Substantia nigra (tissue), 51 donors: ENCODE measurements at places on chromosomes 12 and 14.

DNA sequence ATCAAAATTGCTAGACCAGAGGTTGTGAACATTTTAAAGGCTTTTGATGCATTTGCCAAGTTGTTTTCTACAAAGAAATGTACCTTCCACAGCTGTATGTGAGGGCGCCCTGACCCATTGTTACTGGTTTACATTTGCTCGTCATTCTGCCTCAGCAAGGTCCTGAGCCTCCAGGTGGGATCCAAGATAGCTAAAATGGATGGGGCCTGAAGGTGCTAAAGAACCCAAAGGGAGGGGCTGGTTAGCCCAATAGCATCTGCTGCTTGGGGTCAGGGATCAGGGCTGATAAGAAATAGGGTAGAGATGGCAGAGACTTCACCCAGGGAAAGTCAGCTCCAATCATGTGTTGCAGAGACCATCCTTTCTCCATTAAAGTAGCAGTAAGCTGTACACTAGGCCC, 43.1 kb downstream of the GALNT16 start:
- DNase-seq: no peak

- no peak for DNase-seq
These were observed 27.2 kb downstream of the EFCAB11 start for GRCh38 chr14:89927186-89927865.

- no peak for DNase-seq
These were observed 141.3 kb downstream of the KLHL28 start for GRCh38 chr14:44820230-44820964.

- no peak for DNase-seq
These were observed 162.7 kb downstream of the KITLG start for GRCh38 chr12:88417531-88417930.

GRCh38 chr12:65282840-65283239, 4.4 kb downstream of the MSRB3 start:
- no peak for DNase-seq

GRCh38 chr14:62468946-62469345, 576.3 kb downstream of the KCNH5 start:
- DNase-seq: no peak

DNA sequence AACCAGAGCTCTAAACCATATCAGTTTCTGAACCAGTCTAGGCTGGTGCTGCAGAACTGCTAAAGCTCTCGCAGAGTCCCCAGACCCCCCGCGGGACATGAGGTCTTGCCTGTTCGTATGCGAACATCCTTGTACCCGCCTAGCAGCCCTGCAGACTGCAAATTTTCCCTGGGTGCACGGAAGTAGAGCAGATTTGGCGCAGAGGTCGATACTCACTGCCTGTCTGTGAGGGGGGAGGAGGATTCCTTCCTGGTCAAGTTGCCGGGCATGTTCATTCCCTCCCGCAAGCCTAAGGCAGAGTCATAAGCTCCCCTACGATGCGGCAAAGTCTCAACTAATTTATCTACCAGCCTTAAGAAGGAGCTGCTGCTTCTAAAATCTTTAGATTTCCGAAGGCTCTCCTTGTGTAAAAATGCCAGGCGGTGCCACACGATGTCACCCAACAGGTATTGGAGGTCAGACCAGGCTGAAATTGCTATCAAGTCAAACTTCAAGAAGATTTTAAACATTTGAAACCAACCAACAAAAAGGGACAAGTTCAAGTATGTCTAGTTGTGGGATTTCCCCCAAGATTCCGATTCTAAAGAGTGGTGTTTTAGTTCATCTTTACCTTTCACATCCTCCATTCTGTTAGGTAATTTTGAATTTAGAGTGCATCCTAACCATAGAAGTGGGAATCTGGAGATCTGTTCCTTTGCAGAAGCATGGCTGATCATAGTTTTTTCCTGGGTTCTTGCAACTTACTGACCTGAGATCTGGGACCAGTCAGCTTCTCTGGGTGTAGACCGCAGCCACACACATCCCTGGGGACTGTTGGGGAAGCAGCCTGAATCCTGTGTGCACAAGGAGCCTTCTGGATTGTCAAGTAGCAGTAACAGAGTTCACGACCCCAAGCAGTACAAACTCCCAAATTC, 1.6 kb upstream of the PAX9 start:
- DNase-seq: no peak

DNA sequence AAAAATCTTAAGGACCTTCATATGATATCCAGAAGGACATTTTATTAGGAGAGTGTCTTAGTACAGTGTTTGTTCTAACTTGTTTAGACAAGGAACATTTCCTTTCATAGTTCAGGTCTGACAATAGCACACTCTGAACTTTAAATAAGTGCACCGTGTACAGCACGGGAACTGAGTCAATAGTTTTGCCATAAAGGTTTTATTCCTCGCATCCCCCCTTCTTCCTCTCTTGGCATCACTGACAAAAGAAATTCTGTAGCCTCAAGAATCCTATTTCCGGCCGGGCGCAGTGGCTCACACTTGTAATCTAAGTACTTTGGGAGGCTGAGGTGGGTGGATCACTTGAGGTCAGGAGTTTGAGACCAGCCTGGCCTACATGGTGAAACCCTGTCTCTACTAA, 58.3 kb downstream of the TMCC3 start:
- DNase-seq: no peak

DNA sequence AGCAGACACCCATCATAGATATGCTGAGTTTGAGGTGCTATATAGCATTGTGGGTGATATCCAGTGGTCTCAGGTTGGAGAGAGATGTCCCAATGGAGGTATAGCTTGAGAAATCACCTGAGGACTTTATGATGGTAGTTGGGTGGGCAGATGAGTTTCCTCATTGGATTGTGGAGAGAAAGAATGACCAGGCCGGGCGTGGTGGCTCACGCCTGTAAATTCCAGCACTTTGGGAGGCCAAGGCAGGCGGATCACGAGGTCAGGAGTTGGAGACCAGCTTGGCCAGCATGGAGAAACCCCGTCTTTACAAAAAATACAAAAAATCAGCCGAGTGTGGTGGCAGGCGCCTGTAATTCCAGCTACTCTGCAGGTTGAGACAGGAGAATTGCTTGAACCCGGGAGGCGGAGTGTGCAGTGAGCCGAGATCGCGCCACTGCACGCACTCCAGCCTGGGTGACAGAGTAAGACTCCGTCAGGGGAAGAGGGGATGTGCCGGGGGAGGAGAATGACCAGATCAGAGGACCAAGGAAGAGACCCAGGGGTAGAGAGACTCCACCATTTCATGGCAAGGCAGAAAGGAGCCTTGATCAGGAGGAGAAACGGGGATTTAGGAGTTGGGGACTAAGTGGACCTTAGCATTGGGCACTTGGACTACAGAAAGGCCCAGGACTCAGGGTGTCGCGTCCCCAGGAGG, 757 bp upstream of the PCK2 start:
- no peak for DNase-seq

- no peak for DNase-seq
These were observed 26.1 kb upstream of the AACS start for GRCh38 chr12:125038976-125039625.

DNA sequence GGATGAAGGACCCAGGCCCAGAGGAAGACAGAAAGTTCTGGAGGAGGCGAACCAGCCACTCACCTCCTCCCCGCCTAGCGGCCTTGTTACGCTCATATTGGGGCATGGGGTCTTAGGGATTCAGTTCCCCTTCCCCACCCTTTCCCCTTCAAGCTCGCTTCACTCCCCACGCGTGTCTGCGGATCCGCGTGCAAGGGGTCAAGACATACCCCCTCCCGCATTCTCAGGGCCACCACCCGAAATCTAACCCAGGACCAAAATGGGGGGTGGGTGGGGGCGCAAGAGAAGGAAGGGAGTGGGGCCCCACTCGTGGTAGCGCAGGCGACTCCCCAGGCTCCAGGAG, 584 bp upstream of the RFX4 start:
- no peak for DNase-seq

- no peak for DNase-seq
These were observed 20.1 kb upstream of the TBX3 start for GRCh38 chr12:114704096-114704495.

DNA sequence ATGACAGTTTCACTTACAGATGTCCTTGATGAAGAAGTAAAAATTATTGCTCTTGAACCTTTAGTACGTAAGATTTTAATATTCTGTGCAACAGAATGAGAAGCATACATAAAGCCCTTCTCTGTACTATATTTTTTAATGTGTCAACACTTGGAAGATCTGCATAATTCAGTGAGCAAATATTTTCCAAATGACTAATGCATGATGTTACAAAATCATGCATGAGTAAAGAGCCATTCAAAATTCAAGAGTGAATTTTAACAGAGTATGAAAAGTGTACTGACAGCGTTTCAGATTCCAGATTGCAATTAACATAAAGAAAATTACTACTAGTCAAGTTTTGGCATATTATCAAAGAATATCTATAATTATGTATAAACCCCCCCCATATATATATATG, 101.4 kb upstream of the BBS10 start:
- DNase-seq: no peak

- DNase-seq: no peak
These were observed 389.7 kb upstream of the FAR2 start for GRCh38 chr12:28759333-28759732.

DNA sequence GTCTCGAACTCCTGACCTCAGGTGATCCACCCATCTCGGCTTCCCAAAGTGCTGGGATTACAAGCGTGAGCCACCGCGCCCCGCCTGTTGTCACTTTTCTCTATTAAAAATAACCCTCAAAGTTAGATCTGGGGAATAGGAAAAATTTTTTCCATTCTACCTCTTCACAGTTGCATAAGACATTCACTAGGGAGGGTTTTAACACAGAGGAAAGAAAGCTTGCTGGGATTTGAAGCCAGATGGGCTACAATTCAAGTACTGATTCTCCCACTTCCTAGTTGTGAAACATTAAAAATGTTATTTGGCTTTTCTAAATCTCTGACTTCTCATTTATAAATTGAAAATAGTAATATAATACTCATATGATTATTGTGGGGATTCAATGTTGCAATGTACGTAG, 23.3 kb upstream of the SLC15A5 start:
- DNase-seq: no peak

GRCh38 chr14:75197338-75197737, 20.9 kb upstream of the TMED10 start:
- DNase-seq: no peak

- DNase-seq: no peak
These were observed 75.4 kb downstream of the IFT81 start for GRCh38 chr12:110199339-110200123.

DNA sequence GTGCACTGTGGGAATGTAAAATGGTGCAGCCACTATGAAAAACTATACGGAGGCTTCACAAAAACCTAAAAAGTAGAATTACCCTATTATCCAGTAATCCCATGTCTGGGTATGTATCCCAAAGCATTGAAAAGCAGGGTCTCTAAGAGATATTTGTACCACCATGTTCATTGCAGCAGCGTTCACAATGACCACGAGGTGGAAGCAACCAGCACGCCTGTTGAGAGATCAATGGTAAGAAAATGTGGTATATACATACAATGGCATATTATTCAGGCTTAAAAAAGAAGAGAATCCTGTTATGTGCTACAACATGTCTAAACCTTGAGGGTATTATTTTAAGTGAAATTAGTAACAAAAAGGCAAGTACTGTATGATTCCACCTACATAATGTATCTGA, 910 bp upstream of the NOPCHAP1 start:
- no peak for DNase-seq

- DNase-seq: no peak
These were observed at the start of gene RAB15 for GRCh38 chr14:64971943-64972791. Gene RAB15 (minus strand): TSS chr14:64972336. CDS start chr14:64972076, 260 bp downstream.

DNA sequence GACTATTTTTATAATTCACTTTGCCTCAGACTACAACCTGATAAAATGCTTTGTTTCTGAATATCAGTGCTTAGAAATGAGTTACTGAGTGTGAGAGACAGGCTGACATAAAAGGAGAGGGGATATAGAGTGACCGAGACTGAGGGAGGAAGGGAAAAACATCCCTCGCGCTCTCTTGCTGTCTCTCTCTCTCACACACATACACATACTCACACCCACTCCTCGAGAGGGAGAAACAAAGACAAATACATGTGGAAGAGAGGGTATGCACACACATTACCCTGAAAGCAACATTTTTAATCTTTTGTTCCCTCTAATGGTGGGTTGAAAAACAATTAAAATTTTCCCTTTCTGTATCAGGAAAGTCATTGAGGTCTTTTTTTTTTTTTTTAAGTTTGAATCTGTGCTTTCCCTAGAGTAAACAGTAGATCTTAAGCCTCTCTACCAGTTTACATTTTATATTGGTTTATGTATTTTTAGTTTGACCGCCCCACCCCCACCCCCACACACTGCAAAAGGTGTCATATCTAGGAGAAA, 45.3 kb downstream of the FRS2 start:
- DNase-seq: no peak

GRCh38 chr12:29695026-29695425, 88.7 kb downstream of the TMTC1 start:
- no peak for DNase-seq

DNA sequence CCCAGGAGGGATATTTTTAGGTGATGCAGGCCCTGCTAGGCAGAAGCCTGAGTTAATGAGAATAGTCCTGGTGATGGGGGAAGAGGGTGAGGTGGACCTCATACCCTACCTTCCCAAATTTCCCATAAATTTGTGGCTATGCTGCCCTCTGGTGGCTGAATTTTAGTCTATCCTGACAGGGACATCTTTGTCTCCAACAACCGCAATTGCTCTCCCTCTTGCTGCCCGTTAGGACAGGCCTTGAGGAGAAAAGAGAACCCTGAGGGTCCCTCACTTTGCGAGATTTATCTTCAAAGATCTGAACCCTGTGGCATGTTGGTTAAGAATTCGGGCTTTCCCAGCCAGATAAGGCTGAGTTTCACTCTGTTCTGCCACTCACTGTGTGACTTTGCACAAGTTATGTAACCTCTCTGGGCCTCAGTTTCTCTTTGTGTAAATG, 9.8 kb upstream of the ZNF385A start:
- no peak for DNase-seq

- no peak for DNase-seq
These were observed 25.1 kb upstream of the WNK1 start for GRCh38 chr12:727321-727720.

DNA sequence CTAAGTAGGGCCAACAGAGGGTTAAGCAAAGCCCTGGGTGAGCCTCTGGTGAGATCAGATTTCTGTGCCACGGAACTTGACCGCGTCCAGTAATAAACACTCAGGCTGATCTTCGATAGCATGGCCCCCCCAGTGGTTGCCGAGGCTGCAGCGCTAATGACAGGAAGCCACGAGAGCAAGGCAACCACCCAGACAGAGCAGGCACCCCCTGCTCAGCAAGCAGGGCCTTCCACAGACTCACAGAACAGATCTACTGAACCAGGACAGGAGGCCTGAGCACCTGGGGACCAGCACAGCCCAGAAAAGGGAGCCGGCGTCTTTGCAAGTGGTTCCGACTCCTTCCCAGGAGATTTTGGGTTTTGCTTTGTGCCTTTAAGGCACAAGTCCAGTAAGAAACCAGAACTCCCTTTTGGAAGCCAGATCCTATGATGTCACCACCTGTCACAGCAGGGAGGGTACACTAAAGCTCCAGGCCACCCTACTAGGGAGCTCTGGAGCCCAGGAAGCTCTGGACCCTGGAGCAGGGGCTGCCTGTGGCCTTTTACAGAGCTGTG, 42.3 kb downstream of the BCL11B start:
- DNase-seq: no peak
